ENCODE measurements at places on chromosomes 4 and X.
A peak's percentile ranks its signal among the peaks of the same experiment; 100 is the strongest.

DNA sequence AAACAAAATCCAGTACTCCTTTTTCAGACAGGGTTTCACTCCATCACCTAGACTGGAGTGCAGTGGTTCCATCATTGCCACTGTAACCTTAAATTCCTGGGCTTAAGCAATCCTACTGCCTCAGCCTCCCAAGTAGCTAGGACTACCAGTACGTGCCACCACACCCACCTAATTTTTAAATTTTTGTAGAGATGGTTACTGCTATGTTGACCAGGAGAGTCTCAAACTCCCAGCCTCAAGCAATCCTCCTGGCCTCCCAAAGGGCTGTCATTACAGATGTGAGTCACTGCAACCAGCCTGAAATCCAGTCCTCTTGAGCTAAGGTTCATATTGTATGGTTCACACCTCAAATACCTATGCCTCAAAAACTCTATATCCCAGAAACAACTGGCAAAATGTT is 22.4 kb downstream of the ANKRD17 start:
- no peak for DNase-seq

DNA sequence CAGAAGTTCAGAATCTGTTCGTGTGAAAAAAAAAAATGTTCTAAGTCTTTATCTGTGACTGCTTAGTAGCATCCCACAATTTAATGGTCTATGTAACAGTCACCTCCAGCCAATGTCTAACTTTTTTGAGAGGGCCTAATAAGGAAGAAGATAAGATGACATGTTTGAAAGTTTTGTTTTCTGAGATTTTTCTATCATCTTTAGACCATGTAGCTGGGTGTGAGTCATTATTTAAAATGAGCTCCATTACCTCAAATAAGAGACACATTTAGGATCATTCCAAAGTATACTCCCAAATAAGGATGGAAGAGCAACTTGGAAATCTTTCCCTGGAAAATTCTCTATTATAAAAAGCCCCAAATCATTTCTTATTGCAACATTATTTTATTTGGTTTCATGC is 28.2 kb upstream of the MCF2 start:
- no peak for DNase-seq

GRCh38 chrX:149275836-149276235 is 229.3 kb downstream of the IDS start:
- DNase-seq, result no peak

- DNase-seq, result no peak
Measured at GRCh38 chrX:13468096-13468495, 101.3 kb upstream of the EGFL6 start.

GRCh38 chrX:154096140-154097002 is 1.1 kb downstream of the MECP2 start:
- peak; percentile 26 for DNase-seq

GRCh38 chr4:54439831-54440243 is 210.7 kb downstream of the PDGFRA start:
- DNase-seq, result no peak

DNA sequence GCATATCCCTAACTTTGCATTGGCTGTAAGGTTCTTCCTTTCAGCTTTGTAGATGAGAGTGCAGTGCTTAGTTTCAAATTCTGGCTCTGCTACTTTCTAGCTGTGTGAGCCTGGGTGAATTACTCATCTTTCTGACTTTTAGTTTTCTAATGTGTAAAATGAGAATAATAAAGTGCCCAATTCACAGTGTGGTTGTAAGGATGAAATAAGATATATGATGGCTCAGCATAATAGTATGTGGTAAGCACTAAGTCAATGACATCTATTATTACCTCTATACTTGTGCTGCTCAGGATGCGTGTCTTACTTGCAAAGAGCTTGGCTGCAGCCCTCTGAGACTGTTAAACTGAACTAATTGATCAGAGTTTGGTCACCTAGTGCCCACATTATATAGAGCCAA is 30.6 kb upstream of the ETNPPL start:
- no peak for DNase-seq

DNA sequence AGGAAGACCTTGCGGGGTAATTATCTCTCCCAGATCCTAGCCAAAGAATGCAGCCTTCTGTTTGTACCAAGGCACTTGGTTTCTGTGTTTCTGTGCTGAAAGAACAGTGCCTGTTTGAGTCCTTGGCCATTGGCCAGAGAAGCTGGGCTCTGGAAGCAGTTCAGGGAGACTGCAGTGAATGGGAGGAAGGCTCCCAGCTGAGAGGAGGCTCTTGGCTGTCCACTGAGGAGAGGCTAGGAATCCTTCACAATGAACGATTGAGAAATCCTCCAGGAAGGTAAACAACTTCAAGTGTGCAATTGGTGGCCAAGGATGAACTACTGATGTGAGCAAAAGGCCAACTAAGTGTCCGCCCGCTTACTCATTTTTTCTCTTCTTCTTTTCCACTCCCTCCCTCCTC is 61.3 kb downstream of the HS3ST1 start:
- no peak for DNase-seq

GRCh38 chr4:168699224-168699878 is 202.5 kb downstream of the PALLD start:
- no peak for DNase-seq

- no peak for DNase-seq
Measured at GRCh38 chr4:80237992-80238391, 28.5 kb upstream of the FGF5 start.

- no peak for DNase-seq
Measured at GRCh38 chrX:125681507-125681906, 361.8 kb downstream of the TEX13C start.

- no peak for DNase-seq
Measured at GRCh38 chr4:54707406-54707805, 49.6 kb downstream of the KIT start.

- DNase-seq, result no peak
Measured at GRCh38 chrX:150326541-150327247, 36.4 kb upstream of the MAMLD1 start.

GRCh38 chr4:105923497-105924238 is 28.4 kb downstream of the NPNT start:
- DNase-seq, result no peak

GRCh38 chrX:150542846-150543229 is 25.6 kb upstream of the MTM1 start:
- DNase-seq, result no peak

- no peak for DNase-seq
Measured at GRCh38 chr4:156420623-156421022, 467.0 kb upstream of the CTSO start.

DNA sequence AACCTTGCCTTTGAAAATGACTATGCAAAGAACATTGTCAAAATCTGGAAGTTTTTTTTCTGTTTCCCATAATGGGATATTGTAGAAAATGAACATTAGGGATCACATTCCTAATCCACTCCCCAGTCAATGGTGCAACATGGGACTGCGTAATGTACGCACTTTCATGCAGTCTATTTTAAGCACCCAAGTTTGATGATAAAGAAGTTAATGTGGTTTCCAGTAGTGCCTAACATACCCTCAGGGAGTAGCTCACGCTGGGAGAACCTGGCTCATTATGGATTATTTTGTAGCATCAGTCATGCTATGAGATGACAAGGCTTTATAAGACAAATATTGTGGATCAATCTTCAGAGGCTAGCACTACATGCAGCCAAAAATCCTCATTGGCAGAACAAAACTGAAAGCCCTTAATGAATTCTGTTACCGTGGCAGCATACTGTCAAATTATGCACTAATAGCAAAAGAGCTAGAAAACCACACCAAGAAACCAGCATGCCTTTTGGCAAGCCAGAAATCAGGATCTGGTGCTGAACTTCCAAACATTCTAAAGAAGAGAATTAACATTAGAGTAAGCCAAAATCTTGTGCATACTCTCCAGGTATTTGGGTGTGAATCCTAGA is 1392.8 kb upstream of the TENM3 start:
- no peak for DNase-seq

- DNase-seq, result no peak
Measured at GRCh38 chr4:42570221-42570620, 86.7 kb downstream of the ATP8A1 start.

Measured in CD8-positive, alpha-beta T cell (primary cell).